ENCODE measurements at places on chromosomes 2 and 18.

DNA sequence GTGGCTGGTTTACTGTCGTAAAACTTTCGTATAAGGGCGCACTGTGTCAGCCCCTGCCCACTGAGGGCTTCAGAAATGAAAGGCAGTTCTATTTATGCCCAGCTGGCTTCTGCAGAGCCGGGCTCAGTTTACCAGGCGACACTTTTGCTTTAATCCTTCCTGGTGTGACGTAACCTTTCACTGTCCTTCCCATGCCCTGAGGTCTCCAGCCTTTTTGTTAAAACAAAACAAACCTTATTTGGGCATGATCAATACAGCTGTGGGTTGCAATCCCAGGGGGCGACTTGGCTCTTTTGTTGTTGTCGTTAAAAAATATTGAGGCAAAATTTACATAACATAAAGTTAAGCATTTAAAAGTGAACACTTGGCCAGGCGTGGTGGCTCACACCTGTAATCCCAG lies 85.3 kb downstream of the AGAP1 start:
- no peak for DNase-seq

GRCh38 chr2:102832789-102833188 lies 71.0 kb downstream of the TMEM182 start:
- DNase-seq, result no peak

- no peak for DNase-seq
Observed at GRCh38 chr2:32780961-32781360, 153.1 kb downstream of the TTC27 start.

- DNase-seq, result no peak
Observed at GRCh38 chr18:46293742-46294181, 189.6 kb downstream of the HAUS1 start.

DNA sequence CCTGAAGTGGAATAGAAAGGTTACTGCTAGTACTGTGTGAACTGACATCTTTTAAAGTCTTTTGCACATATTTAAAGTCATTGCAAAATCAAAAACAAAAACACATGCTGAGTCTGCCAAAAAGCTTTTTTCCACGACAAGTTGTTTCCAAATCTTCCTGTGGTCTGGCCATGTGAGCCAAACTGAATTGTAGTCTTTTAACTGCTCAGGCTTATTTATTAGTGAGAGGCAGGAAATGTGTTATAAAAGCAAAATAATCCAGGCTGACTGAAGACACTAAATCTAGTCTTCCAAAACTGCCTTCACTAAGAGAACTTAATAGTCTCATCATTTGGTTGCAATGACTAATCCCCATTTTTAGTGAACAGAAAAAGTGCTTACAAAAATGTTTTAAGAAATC lies 2.3 kb downstream of the KRCC1 start:
- DNase-seq, result no peak

DNA sequence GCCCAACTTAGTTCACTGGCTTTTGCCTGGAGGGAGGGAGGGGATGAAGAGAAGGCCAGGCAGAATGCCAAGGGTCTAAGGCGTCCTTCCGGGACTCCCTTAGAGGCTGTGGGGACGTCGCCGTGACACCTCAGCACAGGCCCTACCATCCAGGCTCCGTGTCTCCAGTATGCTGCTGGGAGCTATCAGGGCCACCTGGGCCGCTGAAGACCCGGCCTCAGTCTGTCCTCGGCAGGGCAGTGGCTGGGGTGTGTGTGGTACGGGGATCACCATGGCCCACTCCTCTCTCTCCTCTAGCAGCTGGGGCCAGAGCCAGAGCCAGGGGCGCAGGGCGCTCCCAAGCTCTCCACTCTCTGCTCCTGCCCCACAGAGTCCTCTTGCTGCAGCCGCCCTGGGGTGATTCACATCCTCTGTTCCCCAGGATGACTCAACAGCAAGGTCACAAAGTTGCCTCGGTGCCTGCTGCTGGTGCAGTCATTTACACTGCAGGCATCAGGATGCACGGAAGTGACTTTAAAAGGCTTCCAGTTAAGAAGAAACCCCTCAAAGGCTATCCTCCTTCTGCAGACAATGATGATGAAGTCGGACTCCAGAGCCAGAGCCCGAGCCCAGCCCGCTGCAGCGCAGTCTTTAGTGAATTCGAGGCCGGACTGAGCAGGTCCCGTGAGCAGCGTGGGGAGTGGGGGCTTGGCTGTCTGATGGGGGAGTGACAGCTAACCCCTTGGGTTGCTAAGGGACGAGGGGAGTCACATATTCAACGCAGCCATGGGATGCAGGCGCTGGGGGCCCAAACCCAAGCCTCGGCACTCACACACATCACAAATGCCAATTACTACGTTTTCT lies 31.9 kb downstream of the SNORC start:
- no peak for DNase-seq

- no peak for DNase-seq
Observed at GRCh38 chr18:60024857-60025256, 125.1 kb downstream of the PMAIP1 start.

DNA sequence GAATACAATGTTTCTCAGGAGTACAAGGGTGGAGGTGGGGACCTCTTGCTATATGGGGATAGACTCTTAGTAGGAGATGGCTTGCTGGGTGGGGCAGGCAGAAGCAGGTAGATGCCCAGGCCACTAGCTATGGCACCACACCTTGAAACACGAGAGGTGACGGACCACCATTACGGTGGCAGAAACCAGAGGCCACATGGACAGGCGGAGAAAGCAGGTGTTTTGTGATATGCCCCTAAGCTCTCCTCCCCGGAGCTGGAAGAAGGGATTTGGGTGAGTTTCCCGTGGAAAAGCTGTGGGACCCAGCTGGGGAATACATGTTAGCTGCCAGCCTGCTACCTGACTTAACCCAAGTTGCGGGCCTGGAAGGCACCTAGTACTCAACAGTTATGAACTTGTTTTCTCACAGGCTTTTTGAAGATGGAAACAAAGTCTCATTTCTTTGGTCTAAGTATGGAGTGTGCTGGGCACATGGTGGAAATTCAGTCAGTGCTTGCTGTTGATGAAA lies 16.7 kb downstream of the PLA2R1 start:
- no peak for DNase-seq

DNA sequence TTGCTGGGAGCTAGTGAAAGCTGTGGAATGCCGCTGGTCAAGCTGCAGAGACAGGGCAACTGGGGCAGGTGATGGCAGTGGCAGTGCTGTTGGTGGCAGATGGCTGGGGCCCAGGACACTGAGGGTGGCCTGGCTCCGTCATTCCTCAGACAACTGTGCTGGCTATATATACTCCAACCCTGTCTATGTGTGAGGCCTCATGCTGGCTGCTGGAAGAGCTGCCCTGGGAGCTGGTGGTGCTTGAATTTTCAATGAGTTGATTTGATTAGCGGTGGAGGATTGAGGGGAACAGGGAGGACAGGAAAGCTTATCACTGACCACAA lies 66.5 kb upstream of the TMEM200C start:
- DNase-seq, result no peak

- no peak for DNase-seq
Observed at GRCh38 chr2:39715822-39716221, 50.1 kb downstream of the TMEM178A start.

GRCh38 chr2:234308813-234309195 lies 188.1 kb downstream of the ARL4C start:
- DNase-seq, result peak; percentile 27

GRCh38 chr2:218418717-218419458 lies at the start of gene VIL1:
Gene VIL1, plus strand, starts transcription at chr2:218419123. Its CDS starts 4,656 bp downstream, at chr2:218423779.
- DNase-seq, result no peak

- no peak for DNase-seq
Observed at GRCh38 chr2:134324430-134324829, 70.6 kb downstream of the MGAT5 start.

GRCh38 chr18:68839701-68840100 lies 41.8 kb downstream of the CCDC102B start:
- DNase-seq, result no peak

DNA sequence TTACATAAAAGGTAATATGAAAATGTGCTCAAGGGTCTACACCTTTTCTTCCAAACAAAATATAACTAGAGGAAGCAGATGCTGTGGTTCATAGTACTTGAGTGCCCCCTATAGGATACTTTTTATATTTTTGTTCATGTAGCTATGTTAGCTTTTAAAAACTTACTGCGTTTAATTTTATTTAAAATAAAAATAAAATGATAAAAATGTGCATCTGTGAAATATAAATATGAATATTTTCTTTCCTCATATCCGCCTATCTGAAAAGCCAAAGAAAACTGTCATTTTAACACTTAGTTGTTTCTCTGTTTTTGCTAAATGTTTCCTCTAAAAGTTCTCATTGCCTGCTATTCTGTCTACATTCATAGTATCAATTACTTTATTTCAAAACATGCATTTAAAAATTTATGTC lies 9.6 kb upstream of the LRP1B start:
- DNase-seq, result no peak

DNA sequence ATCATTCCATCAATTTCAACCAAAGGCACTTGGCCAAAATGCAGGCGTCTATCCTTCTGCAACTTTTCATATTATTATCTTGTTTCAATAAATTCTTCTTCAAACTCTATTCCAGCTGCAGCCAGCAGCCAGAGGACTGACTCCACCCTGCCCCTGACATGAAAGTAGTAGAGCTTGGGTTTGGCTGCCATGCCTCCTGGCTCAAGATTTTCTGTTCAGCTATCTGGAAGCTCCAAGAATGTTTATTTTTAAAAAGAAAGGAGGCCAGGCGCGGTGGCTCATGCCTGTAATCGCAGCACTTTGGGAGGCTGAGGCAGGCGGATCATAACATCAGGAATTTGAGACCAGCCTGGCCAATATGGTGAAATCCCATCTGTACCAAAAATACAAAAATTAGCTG lies 4.9 kb downstream of the DNAH7 start:
- DNase-seq, result no peak

DNA sequence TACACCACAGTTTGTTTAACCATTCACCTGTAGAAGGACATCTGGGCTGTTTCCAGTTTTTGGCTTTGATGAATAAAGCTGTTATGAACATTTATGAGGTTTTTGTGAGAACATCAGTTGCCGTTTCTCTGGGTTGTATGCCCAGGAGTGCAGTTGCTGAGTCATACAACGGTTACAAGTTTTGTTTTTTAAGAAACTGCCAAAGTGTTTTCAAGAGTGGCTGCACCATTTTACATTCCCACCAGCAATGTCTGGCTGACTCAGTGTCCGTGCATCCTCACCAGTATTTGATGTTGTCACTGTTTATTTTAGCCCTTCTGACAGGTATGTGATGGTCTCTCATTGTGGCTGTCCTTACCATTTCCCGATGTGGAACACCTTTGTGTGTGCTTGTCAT lies 48.0 kb upstream of the GPR17 start:
- no peak for DNase-seq

DNA sequence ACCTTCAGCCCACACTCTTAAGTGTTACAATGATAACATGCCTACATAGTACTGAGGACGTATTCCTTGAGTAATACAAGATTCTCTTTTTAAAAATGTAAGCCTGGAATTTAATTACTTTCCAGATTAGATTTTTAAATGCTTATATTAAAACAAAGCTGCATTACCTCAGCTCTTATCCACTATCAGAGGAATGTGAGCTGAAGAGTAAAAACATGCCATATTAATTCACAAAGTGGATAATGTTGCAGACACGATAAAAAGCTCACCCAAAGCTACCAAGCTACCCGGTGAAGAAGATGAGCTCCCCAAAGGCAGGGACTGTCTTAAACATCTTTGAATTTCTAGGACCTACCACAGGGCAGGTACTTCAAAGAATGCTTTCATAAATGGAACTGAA lies 107.8 kb downstream of the NOL10 start:
- DNase-seq, result no peak

DNA sequence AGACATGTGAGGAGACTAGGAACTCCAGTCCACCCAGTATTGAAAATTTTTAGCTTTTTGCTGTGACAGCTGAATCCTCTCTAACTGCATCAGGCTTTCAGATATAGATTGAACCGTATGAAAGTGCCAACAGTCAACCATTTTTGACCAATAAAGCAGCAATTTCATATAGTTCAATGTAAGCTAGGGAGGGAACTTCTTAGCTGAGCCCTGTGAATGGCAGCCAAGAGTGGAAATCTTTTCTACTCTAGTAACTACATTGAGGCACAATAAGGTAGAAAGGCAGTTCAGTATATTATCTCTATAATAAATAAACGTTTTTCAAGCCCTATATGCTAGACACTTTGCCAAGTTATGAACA lies 96.3 kb upstream of the TANK start:
- no peak for DNase-seq

GRCh38 chr2:79387431-79387830 lies 125.4 kb upstream of the CTNNA2 start:
- DNase-seq, result no peak

DNA sequence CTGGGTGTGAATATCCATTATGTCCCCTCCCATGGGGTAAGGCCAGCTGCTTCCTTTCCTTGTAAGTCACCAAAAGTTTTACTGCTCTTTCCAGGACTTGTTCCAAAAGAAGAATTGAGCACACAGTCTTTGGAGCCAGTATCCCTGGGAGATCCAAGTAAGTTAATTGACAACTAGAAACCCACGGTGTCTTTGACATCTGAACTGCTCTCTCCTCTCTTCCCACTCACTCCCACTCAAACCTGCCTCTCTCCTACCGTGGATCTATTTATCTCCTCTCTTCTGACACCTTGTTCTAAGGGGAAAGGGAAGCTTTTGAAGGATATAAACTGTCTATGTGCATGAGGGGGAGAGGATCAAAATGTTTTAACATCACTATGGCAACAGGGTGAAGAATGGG lies 86.7 kb downstream of the VIT start:
- no peak for DNase-seq

DNA sequence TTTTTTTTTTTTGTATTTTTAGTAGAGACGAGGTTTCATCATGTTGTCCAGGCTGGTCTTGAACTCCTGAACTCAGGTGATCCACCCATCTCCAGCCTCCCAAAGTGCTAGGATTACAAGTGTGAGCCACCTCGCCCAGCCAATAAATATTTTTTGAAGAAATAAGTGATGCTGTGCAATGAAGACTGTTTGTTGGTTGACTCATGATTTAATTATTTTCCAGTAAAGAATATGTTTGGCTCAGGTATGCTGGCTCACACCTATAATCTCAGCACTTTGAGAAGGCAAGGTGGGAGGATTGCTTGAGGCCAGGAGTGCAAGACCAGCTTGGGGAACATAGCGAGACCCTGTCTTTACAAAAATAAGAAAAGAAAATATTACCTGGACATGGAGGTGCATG lies 41.8 kb upstream of the LPIN2 start:
- DNase-seq, result no peak

- no peak for DNase-seq
Observed at GRCh38 chr18:36461551-36461987, 164.1 kb downstream of the FHOD3 start.

DNA sequence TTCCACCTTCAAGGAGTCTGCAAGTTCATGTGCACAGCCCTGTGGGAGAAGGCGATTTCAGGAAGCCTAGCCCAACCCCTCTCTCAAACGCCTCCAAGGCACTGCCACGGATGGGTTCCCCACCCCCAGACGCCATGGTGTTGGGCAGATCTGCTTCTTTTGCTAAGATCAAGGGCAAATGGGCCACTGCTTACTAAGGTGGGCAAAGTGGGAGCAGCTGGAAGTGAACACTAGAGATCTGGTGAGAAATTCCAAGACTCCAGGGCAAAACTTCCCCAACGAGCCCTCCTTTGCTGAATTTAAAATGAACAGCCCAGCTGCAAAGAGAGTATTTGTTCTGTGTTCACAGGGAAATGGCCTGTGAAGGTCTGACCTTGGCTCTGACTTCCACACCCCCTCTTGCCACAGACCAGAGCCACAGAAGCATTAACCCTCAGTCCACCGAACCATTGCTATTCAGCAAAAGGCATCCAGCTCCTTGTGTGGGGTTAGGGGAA lies 45.1 kb upstream of the ZBTB7C start:
- no peak for DNase-seq

GRCh38 chr2:219172231-219173154 lies 2.7 kb upstream of the SLC23A3 start:
- no peak for DNase-seq

GRCh38 chr18:47726550-47726949 lies 203.9 kb downstream of the SMAD2 start:
- DNase-seq, result no peak

- no peak for DNase-seq
Observed at GRCh38 chr18:56269958-56270357, 368.4 kb downstream of the TXNL1 start.

Measured in GM12892 (cell line).